ENCODE measurements at places on chromosomes 6 and 20.

- DNase-seq, result no peak
Observed at GRCh38 chr20:48912065-48912464, 9.4 kb upstream of the ARFGEF2 start.

- DNase-seq, result peak; percentile 38
Observed at GRCh38 chr6:63458480-63459115, 113.7 kb upstream of the LOC128125822 start.

DNA sequence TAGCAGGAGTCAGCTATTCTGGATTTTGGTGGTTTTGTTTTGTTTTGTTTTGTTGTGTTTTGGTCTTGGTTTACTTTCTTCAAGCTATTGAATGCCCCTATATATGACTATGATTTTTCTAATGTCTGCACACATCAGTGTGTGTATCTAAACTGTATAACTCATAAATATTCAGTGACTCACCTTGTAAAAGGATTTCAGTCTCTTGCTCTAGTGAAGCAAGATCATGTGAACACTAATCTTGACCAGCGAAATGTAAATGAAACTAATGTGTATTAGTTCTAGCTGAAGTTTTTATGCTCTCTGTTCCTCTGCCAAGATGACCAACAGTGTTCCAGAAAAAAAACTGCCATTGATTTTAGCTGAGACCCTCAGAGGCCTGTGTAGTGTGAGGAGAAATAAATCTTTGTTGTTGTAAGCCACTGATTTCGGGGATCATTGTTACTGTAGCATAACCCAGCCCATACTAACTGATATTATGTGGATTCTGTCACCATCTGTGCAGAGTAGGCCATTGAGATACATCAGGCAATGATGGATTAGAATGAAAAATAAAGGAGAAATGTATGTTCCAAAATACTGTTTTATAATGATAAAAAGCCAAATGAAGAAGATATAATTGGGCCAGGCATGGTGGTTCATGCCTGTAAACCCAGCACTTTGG, 11.5 kb upstream of the BTBD9 start:
- DNase-seq, result no peak

DNA sequence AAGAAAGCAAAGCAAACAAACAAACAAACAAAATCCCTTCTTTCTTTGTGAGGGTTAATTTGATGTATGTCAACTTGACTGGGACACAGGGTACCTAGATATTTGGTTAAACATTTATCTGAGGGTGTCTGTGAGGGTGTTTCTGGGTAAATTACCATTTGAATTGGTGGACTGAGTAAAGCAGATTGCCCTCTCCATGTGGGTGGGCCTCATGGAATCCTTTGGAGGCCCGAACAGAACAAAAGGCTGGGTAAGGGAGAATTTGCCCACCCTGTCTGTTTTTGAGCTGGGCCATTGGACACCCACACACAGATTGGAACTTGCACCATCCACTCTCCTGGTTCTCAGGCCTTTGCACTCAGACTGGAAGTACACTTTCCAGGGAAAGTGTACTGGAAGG, 628.8 kb upstream of the CITED2 start:
- DNase-seq, result no peak

DNA sequence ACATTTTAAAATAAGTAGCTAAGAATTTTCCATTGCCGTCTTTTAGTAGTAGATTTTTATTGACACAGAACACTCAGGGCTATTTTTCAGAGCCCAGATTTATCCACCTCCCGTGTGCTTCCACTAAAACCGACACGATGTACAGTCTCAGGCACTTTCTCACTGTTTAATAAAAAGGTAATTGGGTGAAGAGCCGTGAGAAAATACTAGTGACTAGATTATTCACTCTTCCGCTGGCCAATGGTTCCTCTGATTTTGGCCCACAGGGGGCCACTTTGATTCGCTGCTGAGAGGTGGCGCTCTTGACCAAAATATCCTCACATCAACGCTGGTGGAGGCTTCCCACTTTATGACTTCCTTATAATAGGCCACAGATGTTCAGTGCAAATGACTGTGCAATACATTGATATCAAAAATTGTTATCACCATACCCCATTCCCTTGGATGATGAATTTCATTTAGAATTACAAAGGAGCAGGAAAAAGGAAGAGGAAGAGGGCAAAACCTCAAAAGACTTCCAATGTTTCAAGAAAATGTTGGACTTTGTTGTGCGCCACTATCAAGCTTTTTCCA, 12.3 kb upstream of the HDDC2 start:
- DNase-seq, result peak; percentile 68

DNA sequence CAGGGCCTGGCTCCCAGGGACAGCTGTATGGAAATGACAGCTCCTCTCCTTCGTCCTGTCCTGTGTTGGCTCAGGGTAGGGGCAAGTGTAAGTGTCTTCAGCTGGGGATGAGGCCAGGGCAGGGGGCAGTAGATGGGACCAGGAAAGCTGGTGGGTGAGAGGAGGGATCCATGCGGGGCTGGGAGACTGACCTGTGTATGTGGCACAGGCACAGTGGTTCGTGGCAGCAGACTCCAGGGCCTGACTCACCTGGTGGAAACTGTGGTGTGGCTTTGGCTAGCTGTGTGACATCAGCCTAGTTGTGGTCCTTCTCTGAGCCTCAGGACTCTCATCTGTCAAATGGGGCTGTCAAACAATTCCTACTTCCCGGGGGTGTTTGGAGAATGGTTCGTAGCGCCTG, 13.7 kb upstream of the SCRT2 start:
- no peak for DNase-seq

- no peak for DNase-seq
Observed at GRCh38 chr6:8558953-8559352, 123.6 kb upstream of the SLC35B3 start.

- DNase-seq, result no peak
Observed at GRCh38 chr6:11538819-11539468, 1.4 kb downstream of the TMEM170B start.

DNA sequence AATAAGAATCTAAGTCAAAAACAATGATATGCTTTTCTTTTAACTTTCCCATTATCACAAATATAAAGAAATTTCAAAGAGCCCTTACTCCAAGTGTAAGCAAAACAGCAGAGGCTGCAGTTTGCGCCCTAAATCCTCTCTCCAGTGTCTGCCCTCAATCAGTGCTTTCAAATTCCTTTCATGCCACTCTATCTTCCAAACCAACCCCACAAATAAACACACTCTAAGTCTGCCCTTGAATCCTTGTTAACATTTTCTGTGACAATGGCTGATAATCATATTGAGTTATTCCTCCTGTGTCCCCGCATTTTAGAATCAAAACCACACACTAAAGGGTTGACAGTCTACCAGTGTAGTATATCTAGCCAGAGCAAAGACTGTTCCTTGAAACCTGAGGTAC, 317.9 kb upstream of the MARCKS start:
- no peak for DNase-seq

DNA sequence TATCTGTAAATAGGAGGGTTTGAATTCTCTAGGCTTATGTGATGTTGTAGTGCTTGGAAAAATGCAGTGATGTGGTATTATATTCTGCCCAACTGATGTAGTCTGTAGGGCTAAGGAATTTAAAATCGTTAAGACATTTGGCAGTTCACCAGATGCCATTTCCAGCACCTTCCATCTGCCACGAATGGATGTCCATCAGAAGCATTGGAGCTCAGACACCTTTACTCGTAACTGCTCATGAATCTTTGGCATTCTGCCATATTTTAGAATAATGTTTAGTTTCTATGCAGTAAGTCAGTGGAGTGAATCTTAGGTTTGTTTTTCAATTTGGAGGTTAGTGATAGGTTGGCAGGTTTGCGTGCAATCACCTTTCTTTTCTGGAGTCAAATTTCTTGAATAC, 2.4 kb upstream of the SYTL3 start:
- DNase-seq, result peak; percentile 67

DNA sequence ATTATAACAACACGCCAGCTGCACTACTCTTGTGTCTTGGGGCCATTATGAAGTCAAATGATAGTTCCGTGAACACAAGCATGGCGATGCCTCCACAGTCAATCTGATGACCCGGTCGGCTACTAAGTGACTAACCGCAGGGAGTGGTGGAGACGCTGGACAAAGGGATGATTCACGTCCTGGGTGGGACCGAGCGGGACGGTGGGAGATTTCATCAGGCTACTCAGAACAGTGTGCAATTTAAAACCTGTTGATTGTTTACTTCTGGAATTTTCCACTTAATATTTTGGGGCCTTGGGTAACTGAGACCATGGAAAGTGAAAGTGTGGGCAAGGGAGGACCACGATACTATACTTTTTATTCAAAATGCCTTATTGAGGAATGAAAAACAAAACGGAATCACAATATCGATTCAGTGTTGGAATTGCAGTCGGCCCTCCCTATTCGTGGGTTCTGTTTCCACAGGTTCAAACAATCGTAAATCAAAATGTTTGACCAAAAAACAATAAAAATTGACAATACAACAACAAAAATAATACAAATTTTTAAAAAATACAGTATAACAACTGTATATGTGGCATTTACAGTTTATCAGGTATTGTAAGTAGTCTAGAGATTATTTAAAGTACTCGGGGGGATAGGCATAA, 66.5 kb downstream of the MYLK4 start:
- DNase-seq, result peak; percentile 23

DNA sequence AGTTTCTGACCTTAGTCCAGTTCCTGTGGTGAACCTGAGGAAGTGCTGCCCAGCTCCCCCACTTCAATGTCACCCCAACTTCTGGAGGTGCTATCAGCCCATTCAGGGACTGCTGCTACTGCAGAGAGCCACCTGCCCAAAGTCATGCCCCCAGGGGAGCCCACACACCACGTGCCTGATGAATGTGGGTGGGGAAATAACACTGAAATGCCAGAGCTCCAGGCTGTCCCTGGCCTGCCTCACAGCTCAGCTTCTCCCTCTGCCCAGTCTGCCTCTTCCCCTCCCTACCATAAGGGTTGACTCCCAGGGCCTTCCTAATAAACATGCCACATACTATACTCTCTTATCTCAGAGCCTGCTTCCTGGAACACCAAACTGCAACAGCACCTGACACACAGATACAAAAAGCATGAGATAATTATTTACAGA, 276.4 kb upstream of the MOCS1 start:
- DNase-seq, result no peak

GRCh38 chr6:28215425-28215824, 9.7 kb upstream of the ZSCAN9 start:
- peak; percentile 10 for DNase-seq
